ENCODE measurements at places on chromosomes 4 and X. TPM values are rescaled to one million over a fixed set of nuclear protein-coding genes. Genes with fewer than 3 reads are reported as not detected.

SUPT20HL2 gene
- total RNA-seq = not detected

LDOC1 gene
- 2.0 TPM for total RNA-seq

- no peak for DNase-seq
These were observed 451.8 kb upstream of the INTU start for GRCh38 chr4:127181001-127181400.

DNA sequence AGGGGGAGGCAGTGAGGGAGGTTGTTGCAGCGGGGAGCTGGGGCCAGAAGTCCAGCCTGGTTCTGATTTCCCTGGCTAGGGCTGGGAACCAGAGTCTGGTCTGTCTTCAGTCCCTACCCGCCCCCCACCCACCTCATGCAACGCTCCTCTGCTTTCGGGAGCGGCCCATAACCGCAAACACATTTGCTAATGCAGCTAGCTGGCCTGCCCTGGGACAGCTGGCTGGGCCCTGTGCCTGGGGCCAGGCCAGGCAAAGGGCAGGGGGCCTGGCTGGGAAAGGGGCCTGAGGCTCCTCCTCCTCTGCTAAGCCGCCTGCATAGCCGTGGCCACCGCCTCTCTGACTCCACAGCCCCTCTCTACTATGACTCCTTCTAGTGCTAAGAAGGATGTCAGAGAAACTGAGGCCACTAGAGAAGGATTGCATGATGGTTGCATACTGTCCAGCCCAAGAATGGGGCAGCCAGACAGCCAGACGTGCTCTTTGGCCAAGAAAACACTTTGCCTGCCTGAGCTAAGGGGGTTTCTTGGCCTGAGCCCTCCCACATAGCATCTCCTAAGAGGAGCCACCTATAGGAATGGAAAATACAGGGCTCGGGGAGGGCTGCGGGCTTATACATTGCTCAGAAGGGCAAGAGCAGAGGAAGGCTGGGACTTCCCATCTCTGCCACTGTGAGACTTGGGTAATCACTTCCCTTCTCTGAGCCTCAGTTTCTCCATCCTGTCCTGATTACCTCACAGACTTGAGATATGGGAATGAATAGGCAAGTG is 76.9 kb downstream of the PJA1 start:
- no peak for DNase-seq

GRCh38 chr4:26372525-26373172 is 51.8 kb downstream of the RBPJ start:
- DNase-seq = no peak

DNA sequence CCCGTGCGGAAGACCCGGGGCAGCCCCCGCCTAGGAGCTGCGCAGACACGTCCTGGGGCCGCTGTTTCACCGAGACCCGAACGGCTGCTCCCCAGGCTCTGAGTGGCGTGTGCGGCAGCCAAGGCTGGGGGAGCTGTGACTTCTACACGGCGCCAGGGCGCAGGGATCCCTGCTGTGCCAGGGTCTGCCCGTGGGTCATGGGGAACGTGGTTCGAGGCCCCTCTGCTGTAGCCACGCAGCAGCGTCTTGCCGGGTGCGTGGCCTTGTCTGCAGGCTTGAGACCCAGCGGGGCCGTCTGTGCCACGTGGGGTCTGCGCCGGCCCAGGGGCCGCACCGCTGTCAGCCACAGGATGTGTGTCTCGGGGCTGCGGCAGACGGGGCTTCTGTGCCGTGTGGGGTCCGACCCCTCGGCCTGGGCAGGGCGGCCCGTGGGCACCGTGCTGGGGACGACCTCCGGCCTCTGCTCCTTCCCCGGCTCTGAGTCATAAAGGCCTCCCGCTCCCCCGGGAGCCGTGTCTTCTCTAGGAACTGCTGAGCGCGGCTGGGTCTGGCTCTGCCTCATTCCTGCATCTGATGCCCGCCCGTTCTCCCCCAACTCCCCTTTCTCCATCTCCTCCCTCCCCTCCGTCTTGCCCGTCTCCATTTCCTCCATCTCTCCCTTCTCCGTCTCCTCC is 12.7 kb upstream of the GTPBP6 start:
- DNase-seq = no peak

DNA sequence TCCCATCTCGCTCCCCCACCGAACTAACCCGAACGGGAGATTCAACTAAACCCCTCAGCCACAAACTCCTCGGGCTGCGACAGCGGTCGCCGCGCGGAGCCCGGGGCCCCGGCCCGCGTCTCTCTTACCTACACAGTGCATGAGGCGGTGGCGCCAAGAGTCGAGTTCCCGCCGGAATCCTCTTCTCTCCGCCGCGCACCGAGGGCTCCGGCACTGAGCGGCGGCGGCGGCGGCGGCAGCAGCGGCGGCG is 160 bp downstream of the LCORL start:
- DNase-seq = no peak

DNA sequence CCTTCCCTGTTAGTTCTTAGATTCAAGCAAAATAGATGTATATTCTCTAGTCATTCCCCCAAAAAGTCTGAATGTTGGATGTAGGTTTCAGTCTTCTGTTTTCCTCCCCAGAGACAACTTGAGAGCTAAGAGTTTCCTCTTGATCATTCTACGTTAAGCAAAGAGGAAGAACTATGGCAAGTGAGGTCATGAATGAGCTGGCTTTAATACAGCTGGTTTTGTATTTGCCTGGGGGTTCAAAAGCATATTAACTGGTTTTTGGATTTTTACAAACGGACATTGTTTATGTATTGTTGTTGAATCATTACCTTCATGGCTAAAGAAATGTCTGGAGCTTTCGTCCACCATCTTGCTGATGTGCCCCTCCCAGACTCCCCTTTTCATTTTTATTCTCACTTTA is 916.7 kb upstream of the POU3F4 start:
- DNase-seq = no peak

DNA sequence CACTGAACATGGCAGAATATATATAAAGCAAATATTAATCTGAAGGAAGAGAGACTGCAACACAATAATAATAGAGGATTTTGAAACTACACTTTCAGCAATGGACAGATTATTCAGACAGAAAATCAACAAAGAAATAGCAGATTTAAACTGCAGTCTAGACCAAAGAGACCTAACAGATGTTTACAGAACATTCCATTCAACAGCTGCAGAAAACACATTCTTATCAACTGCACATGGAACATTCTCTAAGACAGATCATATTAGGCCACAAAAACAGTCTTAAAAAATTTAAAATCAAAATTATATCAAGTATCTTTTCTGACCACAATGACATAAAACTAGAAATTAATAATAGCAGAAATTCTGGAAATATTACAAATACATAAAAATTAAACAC is 27.1 kb downstream of the CENPE start:
- DNase-seq = no peak

USP26 gene
- total RNA-seq = not detected

- no peak for DNase-seq
These were observed 241.1 kb upstream of the PPP1R2C start for GRCh38 chrX:43019021-43019420.

GRCh38 chr4:97123573-97123972 is 1019.7 kb downstream of the STPG2 start:
- no peak for DNase-seq

DNA sequence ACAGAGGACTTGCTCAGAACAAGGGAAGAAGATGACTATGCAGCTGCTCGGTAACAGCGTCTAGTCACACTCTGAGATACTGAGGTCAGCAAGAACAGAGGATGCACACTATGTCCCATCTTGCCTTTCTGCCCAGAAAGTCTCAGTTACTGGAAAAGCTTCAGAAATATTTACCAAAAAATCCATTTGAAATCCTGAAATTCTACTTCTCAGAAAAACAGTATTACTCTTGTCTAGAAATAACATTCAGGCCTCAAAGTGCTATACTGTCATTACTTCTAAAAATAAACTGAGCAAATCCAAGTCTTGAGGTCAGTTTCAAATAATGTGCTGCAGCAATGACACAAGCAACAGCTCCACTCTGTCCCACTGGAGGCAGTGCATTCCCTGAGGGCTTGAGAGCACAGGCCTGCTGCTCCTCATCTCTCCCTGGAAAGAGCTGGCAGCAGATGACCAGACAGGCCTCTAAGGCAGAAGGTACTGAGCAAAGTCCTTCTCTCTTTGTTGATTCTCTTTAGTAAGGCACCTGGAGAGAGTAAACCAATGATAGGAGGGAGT is 76.9 kb downstream of the CAMK2D start:
- DNase-seq = peak; percentile 70

IRS4 gene
- total RNA-seq = not detected

PDCL2 gene
- total RNA-seq = not detected

DNA sequence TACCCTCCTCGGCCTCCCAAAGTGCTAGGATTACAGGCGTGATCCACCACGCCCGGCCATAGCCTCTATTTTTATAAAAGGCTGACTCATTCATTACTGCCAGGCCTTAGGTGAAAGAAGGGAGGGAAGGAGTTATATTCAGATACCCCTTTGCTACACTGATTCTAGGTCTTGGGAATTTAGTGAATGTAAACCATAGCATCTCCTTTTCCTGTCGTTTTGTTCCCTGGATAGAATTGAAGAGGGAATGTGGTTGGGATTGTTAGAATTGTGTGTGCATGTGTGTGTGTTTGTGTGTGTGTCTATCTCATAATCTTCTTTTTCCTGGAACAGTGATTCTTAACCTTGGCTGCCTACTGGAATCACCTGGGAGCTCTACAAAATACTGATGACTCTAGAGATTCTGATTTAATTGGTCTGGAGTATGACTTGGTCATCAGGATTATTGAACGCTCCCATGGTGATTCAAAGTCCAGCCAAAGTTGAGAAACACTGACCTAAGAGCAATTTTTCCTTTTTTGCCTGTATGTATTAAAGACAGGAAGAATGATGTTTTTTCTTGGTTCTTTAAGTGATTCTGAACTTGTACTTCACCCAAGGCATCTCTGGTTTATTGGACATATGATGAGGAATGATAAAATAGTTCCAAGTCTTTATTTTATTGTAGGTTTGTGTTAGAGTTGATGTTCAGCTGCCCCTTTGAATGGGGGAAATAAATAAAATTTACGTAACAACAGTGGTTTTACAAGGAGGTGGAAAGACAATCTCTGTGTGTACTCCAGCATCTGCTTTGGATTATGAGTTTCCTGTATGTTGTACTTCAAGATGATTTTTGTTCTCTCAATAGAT is 37.0 kb downstream of the NAP1L5 start:
- no peak for DNase-seq

GRCh38 chr4:153181293-153181692 is 22.9 kb upstream of the TRIM2 start:
- no peak for DNase-seq

DNA sequence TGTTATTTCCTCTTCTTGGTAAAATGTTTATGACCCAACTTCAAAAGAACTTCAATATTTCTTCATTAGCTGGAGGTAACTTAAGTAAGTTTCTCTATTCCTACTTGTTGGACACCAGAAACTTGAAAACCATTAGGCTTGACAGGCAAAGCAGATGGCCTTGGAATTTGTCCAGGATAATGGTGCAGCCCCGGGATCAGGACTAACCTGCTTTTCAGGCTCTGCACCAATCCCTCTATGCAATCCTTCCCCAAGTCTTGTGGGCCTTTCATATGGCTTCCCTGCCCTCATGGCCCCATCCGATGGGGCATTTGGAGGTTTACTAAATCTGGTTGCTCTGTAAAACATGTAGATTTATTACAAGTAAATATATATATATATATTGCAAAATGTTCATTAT is 68.5 kb downstream of the SPINK2 start:
- DNase-seq = no peak

SRPX gene
- 6.6 TPM for total RNA-seq

DNA sequence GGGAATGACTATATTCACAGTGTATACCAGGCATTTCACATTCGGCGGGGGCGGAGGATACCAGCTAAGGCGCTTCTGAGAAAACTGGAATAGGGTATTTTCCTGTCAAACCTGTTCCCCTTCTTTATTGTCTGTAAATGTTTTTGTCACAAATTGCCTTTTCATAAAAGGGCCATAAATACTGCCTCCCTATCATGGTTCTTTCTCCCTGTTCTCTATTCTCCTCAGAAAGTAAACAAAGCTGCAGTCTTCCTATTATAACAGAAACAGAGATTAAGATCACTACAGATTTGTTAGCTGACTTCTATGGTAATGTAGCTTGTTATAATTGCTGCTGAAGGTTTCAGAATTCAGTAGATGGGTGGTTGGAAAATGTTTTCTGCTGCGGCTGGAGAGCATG is 32.2 kb downstream of the MID2 start:
- no peak for DNase-seq

DNA sequence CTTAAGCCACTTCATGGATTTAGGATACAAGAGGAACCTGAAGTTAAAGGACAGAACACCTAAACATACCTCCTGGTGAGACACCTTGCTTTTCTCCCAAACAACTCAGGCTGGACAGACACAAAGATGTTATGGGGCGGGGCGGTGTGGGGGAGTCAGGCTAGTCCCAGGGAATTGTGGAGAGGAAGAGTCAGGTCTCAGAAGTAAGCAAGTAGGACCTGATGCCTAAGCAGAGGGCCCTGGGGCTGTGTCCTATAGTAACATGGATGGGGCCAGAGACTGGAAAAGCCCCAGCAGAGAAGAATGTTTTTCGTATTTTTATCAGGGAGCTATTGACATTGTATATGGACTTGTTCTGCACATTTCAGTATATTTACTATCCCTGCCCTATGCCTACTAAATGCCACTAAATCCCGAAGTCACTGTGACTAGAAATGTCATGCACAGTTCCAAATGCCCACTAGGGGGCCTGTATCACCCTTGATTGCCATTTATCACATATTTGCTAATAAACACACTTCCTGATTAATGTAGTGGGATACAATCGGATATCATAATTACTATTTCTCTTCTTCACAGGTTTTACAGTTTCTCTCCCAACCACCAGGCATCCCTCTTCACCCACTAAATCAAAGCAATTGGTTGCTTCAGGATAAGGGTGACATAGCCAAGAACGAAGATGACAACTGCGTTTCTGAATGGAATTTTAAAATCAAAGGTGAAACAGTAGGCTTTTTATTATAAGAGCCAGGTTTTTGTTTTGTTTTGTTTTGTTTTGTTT is 23.8 kb upstream of the ARHGAP10 start:
- peak; percentile 52 for DNase-seq

DNA sequence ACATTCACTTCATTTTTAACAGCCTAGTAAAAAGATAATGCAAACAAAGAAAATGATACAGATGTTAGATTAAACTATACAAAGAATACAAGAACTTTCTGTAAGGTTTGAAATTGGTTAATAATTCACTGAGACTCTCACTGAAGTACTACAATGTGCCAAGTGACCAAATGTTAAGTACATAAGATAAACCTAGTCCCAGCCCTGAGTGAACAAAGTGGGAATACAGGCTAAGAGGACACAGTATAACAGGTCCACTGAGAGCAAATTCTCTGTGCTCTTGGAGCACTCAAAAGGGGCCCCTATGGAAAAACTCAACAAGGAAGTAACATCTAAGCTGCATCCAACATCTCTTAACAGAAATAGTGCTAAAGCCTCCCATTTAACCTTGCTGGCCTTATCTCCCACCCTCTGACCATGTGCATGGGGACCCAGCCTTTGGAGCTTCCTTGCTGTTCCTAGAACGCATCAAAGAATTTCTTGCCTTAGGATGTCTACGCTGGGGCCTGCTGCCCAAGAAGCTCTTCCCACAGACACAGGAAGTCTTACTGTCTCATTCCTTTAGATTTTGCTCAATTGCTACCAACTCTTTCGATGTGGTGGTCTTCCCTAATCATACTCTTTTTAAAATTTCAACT is 113.4 kb downstream of the ZAR1 start:
- DNase-seq = no peak

NAA11 gene
- total RNA-seq = not detected

GRCh38 chrX:132740316-132741123 is 217.9 kb downstream of the HS6ST2 start:
- DNase-seq = no peak

- DNase-seq = no peak
These were observed 119.1 kb downstream of the PAPSS1 start for GRCh38 chr4:107600983-107601382.

DGKK gene
- not detected for total RNA-seq

FAM13A gene
- 70.2 TPM for total RNA-seq

Measured in left lobe of liver (tissue), 2 donors.